ENCODE measurements at places on chromosomes 6 and 20.

GRCh38 chr6:20058912-20059311 lies 153.4 kb downstream of the MBOAT1 start:
- DNase-seq, result no peak

DNA sequence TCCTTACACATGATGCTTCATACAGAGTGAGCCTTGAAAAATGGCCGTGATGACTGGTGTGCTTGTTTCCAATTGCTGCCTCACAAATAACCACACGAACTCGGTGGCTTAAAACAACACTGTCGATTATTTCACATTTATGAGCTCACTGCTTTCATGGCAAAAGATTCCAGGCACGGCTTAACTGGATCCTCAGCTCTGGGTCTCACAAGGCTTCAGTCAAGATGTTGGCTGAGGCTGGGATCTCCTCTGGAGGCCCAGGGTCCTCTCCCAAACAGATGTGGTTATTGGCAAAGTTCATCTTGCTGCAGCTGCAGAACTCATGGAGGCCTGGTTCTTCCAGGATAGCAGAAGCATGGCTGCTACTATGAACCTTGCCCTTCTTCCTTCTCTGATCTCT lies 144.6 kb downstream of the TFAP2C start:
- DNase-seq, result no peak

- DNase-seq, result no peak
Observed at GRCh38 chr6:154721460-154721859, 11.8 kb upstream of the SCAF8 start.

DNA sequence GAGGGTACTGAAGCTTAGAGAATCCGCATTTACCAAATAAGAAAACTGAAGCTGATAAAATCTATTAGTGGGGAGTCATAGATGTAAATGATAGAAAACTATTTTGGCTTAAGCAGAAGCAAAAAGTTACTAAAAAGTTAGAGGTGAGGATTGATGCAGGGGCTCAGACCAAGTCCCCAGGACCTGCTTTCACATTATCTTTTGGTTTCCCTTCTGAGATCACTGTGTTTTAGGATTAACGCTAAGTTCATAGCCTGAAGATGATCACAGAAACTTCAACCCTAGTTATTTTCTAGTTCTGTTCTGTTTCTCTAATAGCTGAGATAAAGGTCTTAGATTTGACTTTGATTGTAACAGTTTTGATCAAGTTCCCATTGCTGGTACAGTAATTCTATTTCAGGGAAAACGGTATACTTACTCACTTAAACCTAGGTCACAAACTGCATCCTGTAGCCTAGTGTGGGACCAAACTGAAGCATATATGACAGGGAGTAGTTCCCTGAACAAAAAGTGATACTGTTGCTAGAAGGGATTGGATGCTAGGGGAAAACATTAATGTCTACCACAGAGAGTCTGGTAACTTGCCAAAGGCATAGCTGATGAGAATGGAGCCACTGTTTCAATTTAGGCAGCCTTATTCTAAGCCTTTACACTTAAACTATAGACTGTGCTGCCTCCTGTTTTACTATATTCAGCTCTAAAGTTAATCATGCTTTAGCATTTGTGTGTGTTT lies 13.1 kb downstream of the CYB5R4 start:
- DNase-seq, result no peak

GRCh38 chr20:36150489-36150846 lies 4.1 kb upstream of the EPB41L1 start:
- DNase-seq, result no peak

All from stimulated activated naive CD4-positive, alpha-beta T cell (primary cell).